Purkinje cell (primary cell): ENCODE measurements at places on chromosomes 11 and 22. TPM values are rescaled to one million over a fixed set of nuclear protein-coding genes. Genes with fewer than 3 reads are reported as not detected.

FAM180B gene
- polyA plus RNA-seq: not detected in 2 replicates

CASP1 gene
- 0.57 TPM in 1 of 2 replicates, not detected in the other for polyA plus RNA-seq

H19 gene
- polyA plus RNA-seq: not detected in 2 replicates

SHISAL1 gene
- polyA plus RNA-seq: 0.07 and 2.0 TPM in 2 replicates

OR51Q1 gene
- polyA plus RNA-seq: not detected in 2 replicates

MUC15 gene
- not detected in 2 replicates for polyA plus RNA-seq

BTG4 gene
- not detected in 2 replicates for polyA plus RNA-seq

CRYBB1 gene
- not detected in 2 replicates for polyA plus RNA-seq

APOA4 gene
- not detected in 2 replicates for polyA plus RNA-seq

PIH1D2 gene
- polyA plus RNA-seq: 7.2 and 8.9 TPM in 2 replicates

FGF19 gene
- polyA plus RNA-seq: not detected in 2 replicates

ACRV1 gene
- 0.56 and 2.2 TPM in 2 replicates for polyA plus RNA-seq

TMPRSS13 gene
- not detected in 2 replicates for polyA plus RNA-seq

OR4D11 gene
- polyA plus RNA-seq: not detected in 2 replicates

TESMIN gene
- 2.2 and 2.4 TPM in 2 replicates for polyA plus RNA-seq

INPP5J gene
- polyA plus RNA-seq: 1.6 and 2.9 TPM in 2 replicates

MAFF gene
- 0.56 TPM in 1 of 2 replicates, not detected in the other for polyA plus RNA-seq

CD3D gene
- polyA plus RNA-seq: not detected in 2 replicates

CYP2D6 gene
- polyA plus RNA-seq: 1.4 and 1.8 TPM in 2 replicates

GAS2L1 gene
- polyA plus RNA-seq: 1.5 and 3.3 TPM in 2 replicates

SPDYC gene
- not detected in 2 replicates for polyA plus RNA-seq

SOX6 gene
- polyA plus RNA-seq: 7.7 and 20.2 TPM in 2 replicates

GPHA2 gene
- polyA plus RNA-seq: not detected in 2 replicates

OR52I2 gene
- polyA plus RNA-seq: not detected in 2 replicates

LMO1 gene
- polyA plus RNA-seq: 2.1 TPM in 1 of 2 replicates, not detected in the other

CLCF1 gene
- polyA plus RNA-seq: not detected in 2 replicates

APOL3 gene
- not detected in 2 replicates for polyA plus RNA-seq

MMP11 gene
- polyA plus RNA-seq: 0.58 TPM in 1 of 2 replicates, not detected in the other

PEX16 gene
- polyA plus RNA-seq: 0.70 and 2.4 TPM in 2 replicates

MAPK8IP1 gene
- polyA plus RNA-seq: 1.4 and 3.3 TPM in 2 replicates

TUB gene
- polyA plus RNA-seq: 51.9 and 58.1 TPM in 2 replicates

OR52H1 gene
- polyA plus RNA-seq: not detected in 2 replicates

SLC22A9 gene
- polyA plus RNA-seq: not detected in 2 replicates

TCN1 gene
- polyA plus RNA-seq: not detected in 2 replicates

C22orf15 gene
- not detected in 2 replicates for polyA plus RNA-seq

IGSF22 gene
- polyA plus RNA-seq: 1.8 and 1.9 TPM in 2 replicates

CNIH2 gene
- polyA plus RNA-seq: 5.1 and 9.1 TPM in 2 replicates

VSIG10L2 gene
- polyA plus RNA-seq: not detected in 2 replicates
